HS-27A (cell line): ENCODE measurements at places on chromosomes 2 and 18.

DNA sequence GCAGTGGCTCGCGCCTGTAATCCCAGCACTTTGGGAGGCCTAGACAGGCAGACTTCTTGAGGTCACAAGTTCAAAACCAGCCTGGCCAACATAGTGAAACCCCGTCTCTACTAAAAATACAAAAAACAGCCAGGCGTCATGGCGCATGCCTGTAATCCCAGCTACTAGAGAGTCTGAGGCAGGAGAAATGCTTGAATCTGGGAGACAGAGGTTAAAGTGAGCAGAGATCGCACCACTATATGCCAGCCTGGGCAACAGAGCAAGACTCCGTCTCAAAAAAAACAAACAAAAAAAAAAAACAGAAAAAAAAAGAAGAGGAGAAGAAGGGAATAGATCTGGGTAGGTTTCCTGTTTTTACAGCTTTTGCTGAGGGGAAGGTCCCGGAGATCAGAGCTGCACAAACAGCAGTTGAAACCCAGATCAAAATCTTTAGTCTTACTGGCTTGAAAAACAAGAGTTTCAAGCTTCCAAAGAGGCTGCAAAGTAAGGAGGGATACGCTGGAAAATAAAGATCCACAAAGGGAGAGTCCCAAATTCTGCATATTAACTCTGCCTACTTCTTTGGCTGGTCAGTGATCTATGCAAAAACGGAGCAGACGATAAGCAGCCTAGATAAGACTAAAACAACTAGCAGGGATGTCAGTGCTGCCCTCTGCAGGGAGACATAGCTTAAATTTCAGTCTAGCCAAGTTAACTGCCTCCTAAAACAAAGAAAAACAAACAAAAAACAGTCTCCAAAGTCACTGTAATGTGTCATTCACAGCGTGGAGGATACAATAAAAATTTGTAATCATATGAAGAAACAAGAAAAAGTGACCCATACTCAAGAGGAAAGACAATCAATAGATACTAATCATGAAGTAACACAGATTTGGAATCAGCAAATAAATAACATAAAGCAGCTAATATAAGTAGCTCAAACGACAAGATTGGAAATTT is 74.1 kb downstream of the TLK1 start:
- DNase-seq, result no peak

DNA sequence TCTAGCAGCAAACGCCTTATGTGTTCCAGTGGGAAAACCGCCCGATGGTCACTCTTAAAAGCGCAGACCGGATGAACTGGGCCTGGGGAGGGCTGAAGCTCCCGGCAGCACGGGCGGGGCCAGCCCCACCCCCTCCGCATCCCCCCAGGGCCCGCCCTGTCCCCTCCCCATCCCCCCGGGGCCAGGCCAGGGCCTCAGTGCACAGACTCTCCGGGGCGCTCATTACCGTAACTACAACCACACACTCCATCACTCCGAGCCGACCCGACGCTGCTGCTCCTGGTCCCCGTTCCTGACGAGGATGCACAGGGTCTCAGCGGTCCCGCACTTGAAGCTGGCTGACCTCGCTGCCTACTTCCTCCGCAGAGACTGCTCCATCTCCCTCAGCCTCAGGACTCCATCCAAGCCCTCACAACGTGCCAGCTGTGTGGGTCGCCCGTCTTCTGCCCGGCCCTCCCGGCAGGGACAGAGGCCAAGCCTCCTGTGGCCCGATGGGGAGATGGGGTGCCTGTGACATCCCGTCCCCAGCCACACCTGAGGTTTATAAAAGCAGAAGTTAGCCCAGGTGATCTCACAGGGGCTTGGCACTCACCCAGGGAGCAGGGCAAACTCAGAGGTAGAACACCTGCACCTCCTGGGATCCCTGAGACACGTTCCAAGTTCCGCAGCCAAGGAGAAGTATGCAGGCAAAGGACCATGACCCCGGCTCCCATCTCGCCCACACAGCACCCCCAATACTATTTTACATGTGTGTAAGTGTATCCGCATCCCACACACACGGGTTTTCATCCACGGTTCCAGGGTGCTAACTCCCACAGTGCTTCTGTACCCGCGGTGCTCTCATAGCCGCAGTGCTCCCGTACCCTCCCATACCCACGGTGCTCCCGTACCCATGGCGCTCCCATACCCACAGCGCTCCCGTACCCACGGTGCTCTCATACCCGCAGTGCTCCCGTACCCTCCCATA is 36.0 kb downstream of the SLC66A2 start:
- no peak for DNase-seq

GRCh38 chr2:180191432-180192124 is 184.5 kb upstream of the CWC22 start:
- DNase-seq, result no peak

DNA sequence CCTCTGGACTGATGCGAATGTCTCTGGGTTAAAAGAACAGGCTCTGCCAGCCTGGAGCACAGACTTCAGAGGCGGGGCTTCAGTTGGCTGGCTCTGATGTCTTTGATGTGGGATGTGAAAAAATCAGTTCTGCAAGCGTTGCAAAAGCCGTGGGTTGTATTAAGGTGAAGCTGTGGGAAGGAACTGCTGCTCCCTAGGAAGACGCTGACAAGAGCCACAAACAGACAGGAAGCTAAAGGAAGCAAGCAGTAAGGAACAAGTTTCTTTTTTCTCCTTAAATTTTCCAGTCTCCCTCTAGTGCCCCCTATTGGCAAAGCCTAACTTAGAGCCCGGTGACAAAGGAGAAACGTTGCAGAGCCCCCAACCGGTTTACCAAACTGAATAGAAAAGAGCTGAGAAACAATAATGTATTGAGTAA is 239.0 kb downstream of the CCDC178 start:
- no peak for DNase-seq

- no peak for DNase-seq
Measured at GRCh38 chr2:174412256-174412655, 16.7 kb downstream of the SCRN3 start.

GRCh38 chr2:62181843-62182242 is 14.1 kb upstream of the B3GNT2 start:
- no peak for DNase-seq

DNA sequence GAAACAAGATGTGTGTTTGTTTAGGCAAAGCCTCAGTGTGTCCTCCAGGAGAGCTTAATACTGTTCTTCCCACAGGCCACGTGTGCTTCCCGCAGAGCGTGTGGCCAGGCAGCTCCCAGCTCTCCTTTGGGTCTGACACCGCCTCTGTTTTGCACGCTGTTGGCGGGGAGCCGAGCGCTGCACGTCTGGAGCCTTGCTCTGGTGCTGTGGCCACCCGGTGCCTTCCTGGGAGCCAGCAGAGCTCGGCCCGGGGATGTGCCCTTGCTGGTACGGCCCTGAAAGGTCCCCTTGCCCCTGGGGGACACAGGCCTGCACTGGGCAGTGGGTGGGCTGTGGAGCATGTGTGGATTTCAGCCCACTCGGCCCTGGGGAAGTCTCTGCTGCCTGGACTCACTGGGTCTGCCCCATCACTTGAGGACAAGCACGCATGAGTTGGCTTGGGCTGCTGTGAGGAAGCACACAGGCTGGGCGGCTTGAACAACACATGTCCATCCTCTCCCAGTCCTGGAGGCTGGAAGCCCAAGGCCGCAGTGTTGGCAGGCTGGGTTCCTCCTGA is 160.7 kb upstream of the HDAC4 start:
- DNase-seq, result no peak

DNA sequence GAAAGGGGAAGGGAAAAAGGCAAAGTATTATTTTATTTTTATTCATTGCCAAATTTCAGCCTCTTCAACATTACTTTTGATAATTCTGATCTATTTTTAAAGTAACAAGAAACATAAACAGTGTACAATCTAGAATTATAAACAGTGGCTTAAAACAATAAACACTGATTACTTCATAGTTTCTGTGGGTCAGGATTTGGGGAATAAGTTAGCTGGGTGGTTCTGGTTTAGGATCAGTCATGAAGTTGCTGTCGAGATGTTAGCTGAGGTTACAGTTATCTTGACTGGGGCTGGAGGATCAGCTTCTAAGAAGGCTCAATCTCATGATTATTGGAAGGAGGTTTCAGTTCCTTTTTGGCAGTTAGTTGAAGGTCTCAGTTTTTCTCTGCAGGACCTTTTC is 109.2 kb downstream of the SCN2A start:
- DNase-seq, result no peak

DNA sequence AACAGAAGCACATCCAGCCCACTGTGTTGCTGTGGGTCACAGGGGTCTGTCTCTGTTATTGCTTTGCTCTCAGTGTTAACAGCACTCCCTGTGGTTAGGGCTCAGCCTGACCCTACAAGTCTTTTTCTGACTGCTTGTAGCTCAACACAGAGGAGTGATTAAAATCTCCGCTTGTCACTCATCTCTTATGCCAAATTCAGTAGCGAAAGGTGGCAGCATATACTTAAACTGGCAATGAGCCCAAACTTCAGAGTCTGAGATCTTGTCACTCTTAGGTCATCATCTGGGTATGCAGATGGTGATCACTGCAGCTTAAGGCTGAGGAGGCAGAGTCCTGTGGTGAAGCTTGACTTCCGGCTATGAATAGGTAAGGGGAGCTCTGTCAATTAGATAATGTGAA is 63.3 kb upstream of the CSRNP3 start:
- peak; percentile 19 for DNase-seq

- no peak for DNase-seq
Measured at GRCh38 chr2:25912851-25913695, 34.8 kb upstream of the ASXL2 start.
